NCI-H526 (cell line): ENCODE measurements at places on chromosomes 1 and 21.

- no peak for DNase-seq
Measured at GRCh38 chr1:60376196-60376595, 302.6 kb upstream of the C1orf87 start.

- DNase-seq: no peak
Measured at GRCh38 chr21:15455819-15456462, 273.8 kb upstream of the USP25 start.

DNA sequence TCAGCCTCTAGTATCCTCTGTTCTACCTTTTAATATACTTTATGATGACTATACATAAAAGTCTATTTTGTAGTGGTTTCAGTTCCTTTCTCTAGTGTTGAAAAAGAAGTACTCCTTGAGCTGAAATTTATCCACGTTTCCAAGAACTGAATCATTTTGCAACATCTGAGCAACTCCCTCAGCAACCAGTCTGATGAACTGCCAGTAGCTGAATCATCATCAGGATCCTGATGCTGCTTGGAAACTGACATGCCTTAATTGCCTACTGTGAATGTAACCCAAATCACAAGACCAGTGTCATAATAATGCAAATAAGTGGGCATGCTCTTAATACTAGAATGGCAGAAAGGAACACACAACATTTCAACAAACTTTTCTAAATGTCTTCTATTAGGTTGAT, 103.3 kb downstream of the CYYR1 start:
- no peak for DNase-seq

DNA sequence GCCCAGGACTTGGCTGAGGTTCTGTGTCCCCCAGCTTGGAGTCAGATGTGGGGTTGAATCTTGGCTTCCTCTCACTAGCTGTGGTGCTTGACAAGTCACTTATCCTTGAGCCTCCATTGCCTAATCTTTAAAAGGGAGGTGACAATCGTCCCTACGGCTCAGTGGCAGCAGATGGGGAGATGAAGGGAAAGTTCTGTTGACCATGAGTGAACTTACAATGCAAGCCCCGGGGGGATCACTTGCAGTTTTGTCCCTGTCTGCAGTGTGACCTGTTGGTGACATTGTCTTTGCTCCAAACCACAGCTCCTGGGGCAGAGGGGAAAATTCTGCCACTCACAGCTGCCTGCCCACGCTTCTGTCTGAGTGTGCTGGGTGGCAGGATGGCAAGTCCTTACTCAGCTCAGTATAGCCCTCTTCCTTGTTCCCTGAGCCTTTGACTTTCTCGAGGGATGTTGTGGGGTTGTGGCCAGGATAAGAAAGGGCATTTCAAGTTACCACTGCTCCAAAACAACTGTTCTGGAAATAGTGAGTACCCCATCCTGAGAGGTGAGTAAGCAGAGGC, 1.7 kb downstream of the PCSK9 start:
- no peak for DNase-seq

DNA sequence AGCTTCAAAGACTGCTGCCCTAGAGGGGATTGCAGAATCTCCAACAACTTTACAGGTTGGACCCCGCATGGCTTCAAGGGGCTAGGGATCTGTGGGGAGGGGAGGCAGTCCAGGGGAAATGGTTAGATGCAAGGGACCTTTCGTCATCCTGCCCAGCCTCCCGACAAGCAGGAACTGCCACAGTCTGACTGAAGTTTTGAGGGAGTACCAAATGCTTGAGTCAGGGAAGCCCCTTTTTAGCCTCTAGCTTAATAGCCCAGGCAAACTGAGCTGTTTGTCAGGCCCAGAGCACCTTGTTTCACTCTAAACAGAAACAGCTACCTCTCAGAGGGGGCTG, 1.1 kb downstream of the TOR3A start:
- no peak for DNase-seq

DNA sequence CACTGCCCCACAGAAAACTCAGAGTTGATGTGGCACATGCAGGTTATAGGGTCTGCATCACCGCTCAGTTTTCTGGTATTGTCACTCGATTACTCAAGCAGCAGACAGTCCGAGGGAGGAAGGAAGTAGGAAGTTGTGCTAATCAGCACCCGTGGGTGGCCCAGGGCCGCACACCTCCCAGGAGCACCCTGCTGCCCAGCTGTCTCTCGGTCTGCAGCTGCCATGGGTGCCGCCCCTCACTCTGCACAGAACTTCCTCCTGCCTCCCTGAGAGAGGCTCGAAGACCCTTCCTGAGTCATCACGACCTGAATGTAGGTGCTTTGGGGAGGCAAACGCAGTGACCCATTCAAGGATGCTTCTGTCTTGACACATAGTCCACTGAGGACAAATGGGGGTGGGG, 4.2 kb upstream of the TFF3 start:
- DNase-seq: no peak

DNA sequence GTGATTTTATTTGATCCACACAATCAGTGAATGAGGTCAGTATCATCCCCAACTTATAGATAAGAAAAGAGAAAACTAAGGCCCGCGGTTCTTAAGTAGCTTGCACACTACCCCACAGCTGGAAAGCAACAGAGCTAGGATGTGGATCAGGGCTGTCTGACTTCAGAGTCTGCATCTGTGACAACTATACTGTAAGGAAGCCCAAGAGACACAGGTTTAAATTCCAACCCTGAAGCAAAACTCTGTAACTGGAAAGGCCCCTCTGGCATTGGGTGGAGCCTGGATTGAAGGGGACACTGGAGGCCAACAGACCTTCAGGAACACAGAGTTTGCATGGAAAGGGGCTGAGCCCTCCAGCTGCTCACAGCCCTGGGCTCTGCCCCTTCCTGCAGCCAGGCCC, 40.2 kb downstream of the LGR6 start:
- DNase-seq: no peak

GRCh38 chr1:200302192-200302920, 107.5 kb downstream of the ZNF281 start:
- DNase-seq: peak; percentile 12
